ENCODE measurements at places on chromosomes 1 and 21. TPM values are rescaled to one million over a fixed set of nuclear protein-coding genes. Genes with fewer than 3 reads are reported as not detected.

The GJB3 gene
- 136 TPM for total RNA-seq

The DNASE2B gene
- total RNA-seq: not detected

The IL12RB2 gene
- total RNA-seq: 0.53 TPM

The SLFNL1 gene
- under 0.01 TPM for total RNA-seq

The IGSF21 gene
- not detected for total RNA-seq

The PRKCZ gene
- total RNA-seq: 38.4 TPM

The NFASC gene
- 0.53 TPM for total RNA-seq

The HAO2 gene
- total RNA-seq: 0.13 TPM

The ADGRL4 gene
- not detected for total RNA-seq

The DPYD gene
- 1.6 TPM for total RNA-seq

The CTSK gene
- total RNA-seq: 3.1 TPM

The CFAP107 gene
- not detected for total RNA-seq

The PBX1 gene
- total RNA-seq: 2.9 TPM

The OR10J1 gene
- total RNA-seq: not detected

The AMY1B gene
- not detected for total RNA-seq

The FLG gene
- total RNA-seq: 0.26 TPM

The CA6 gene
- not detected for total RNA-seq

The HSPG2 gene
- 28.7 TPM for total RNA-seq

The BRINP3 gene
- not detected for total RNA-seq

The SPATA1 gene
- 0.26 TPM for total RNA-seq

All from bronchial epithelial cell (primary cell).